ENCODE measurements at places on chromosomes 16 and 17.

DNA sequence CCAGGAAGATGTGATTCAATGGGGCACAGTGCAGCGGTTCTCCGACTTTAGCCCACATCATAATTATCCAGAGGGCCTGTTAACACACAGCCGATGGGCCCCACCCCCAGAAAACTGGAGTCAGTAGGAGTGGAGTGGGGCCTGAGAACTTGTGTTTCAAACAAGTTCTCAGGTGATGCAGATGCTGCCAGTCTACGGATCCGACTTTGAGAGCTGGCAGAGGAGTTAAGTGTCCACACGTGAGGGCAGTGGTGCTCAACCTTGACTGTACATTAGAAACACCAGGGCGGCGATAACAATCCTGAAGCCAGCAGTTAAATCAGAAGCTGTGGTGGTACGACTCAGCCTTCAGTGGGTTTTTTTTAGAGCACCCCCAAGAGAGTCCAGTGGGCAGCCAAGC, 75.0 kb downstream of the GPRC5B start:
- DNase-seq: no peak

DNA sequence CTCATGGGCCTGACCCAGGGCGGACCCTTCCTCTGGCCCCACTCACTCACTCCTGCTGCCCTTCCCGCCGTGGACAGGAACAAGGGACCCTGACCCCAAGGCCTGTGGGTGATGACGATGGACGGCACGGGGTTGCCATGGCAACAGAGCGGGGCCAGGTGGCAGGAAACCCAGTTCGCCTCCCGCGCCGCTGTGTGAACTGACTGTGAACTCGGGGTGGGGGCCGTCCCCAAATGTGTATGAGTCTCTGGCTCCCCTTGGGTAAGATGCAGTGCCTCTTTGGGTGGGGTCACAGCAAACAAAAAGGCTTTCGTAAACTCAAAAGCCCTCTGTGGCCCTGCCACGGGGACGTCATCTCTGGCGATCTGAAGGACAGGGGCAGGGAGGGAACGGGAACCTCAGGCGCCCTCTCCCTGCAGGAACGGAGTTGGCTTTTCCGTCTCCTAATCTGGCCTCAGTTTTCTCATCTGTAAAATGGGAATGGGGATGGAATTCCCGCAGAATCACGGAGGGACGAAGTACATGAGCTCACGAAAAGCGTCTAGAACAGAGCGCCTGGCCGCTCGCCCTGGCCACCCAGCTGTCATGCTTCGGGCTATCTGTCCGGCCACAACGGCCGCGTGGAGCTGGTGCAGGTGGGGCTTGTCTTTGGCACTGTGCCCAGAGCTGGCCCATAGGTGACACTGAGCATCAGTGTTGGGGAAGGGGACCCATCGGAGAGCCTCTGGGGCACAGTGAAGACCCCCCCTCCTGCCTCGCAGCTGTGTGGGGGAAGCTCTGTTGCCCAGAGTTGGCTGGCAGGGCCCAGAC, 44.9 kb upstream of the PABPN1L start:
- no peak for DNase-seq

DNA sequence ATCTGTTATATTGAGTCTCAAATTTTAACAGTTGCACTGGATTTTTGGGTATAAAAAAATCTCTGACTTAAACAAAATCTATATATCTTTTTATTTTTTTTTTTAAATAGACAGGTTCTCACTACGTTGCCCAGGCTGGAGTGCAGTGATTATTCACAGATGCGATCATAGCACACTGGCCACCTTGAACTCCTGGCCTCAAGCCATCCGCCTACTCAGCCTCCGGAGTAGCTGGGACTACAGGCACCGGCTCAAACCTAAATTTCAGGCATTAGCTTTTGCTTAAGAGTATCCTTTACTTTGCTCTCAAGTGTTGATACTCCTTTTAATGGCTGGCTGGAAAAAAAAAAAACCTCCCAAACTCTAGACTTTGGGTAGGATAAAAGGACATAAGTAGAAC, 61.6 kb downstream of the RPGRIP1L start:
- DNase-seq: no peak

DNA sequence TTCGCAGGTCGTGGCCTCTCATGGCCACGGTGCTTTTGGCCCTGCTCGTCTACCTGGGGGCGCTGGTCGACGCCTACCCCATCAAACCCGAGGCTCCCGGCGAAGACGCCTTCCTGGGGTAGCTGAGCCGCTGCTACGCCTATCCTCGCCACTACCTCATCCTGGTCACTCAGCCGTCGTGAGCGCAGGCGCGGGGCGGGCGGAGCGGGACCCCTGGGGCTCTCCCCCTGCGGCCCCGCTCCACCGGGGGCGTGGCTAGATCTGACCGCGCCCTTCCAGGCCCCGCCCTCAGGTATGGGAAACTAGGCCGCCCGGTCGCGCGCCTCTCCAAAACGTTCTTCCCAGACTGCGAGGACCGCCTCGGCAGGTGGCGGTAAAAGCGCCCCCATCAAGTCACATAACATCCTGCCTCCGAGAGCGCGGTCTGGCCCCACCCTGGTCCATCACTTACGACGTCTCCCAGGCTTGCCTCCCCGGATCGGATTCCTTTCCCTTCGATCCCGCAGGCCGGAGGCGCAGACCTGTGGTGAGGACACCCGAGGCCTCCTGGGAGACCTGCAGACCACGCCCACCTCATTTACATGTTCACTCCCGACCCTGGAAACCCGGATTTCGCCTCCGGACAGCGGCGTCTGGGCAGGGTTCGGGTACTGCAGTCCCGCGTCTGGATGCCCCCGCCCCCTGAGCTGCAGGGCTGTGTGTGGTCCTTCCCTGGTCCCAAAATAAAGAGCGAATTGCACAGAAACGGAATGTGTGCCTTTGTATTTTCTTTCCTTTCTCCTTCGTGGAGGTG, 91.5 kb upstream of the TMEM97 start:
- DNase-seq: no peak

GRCh38 chr16:72240466-72240865, 68.5 kb upstream of the PMFBP1 start:
- DNase-seq: no peak

GRCh38 chr17:54967621-54968261, 713 bp downstream of the COX11 start:
- DNase-seq: no peak

DNA sequence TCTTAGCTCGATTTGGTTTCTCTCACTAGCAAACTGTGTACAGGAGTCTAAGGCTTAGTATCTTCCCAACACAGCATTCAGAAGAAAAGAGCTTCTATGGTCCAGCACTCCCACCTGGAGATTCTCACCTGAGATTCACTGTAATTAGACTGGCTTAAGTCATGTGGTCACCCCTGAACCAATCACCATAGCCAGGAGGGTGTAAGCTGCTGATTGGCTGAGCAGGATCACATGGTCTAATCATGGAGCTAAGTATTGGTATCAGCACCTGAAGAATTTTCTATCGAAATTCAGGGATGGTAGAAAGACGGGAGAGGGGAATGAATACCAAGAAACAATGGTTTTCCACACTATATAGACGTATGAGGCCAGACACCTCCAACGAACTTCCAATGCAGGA, 359.8 kb upstream of the ERCC4 start:
- DNase-seq: no peak

DNA sequence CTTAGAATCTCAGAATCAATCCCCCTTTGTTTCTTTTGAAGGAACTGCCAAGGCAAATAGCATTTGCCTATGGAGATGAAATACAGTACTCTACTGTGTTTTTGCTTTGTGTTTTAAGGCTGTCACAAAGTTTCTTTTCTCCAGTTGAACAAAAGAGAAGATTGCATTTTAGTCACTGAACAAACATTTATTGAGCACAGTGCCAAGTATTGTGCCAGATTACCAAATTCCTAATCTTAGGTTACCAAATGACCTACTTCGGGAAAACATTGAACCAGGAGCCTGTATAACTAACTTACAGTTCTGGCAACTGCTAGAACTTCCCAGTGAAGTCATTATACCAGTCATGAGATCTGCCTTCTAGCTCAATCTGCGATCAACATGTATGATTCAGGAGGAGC, 3.0 kb upstream of the UBB start:
- DNase-seq: no peak

DNA sequence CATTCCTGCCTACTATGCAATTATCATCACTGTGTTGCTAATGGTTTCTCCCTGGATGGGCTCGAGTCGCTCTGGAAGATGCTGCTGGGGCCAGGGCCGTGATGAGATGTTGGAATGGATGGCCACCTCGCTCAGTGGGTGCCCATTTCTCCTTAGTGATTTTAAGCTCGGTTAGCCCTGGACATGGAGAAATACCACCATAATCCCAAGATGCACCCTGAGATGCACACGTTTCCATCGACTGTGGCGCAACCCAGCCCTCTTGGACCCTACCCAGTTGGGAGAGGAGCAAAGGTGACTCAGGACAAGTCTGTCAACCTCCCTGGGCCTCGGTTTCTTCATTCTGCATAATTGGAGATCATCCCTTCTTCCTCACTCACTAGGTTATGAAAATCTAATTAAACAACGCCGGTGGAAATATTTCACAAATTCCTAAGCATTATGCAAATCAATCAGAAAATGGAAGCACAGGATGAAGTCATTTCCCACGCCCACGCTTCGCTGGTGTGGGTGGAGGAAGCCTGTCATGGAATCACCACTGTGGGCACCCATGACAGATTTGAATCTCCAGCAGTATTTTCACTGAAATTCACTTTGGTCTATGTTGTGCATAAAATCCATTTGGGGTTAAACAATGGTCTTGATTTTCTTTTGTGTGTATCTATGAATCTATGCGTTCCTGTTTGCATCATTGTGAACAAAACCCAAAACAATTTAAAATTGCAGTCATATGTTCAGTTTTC, 195.2 kb downstream of the AXIN2 start:
- DNase-seq: no peak

DNA sequence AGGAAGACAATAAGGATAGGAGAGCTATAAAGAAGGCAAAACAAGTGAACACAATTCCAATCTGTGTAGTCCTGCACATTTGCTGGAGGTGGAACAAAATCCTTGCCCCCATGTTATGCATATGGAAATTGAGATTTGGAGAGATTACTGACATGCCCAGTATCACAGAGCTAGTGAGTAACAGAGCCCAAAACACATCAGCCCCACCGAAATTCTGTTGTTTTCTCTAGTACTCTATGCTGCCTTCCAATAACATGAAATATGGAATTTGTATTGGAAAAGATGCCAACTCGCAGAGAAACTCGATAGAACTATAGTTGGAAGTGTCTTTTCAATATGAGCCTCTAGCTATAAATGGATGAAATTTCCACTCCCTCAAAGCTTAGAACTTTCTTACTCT, 456.6 kb downstream of the CDH13 start:
- DNase-seq: no peak

- no peak for DNase-seq
Measured at GRCh38 chr16:72961115-72961832, 86.7 kb downstream of the ZFHX3 start.

GRCh38 chr16:78195797-78196196, 96.3 kb downstream of the WWOX start:
- no peak for DNase-seq

DNA sequence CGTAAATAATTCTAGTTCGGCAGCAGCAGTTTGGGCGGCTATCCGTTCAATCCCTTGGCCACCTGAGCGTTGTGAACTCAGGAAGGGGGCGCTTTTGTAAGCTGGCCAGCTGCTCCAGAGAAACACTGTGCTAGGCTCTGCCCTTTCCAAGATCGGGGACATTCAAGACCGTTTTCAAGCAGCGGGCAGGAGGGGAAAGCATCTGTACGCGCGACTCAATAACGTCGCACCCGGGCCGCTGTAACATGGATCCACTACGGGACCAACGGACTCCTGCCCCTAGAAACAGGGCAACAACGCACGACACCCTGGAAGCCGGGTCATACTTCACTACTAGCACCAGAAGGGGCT, 463 bp downstream of the TOP2A start:
- DNase-seq: no peak

DNA sequence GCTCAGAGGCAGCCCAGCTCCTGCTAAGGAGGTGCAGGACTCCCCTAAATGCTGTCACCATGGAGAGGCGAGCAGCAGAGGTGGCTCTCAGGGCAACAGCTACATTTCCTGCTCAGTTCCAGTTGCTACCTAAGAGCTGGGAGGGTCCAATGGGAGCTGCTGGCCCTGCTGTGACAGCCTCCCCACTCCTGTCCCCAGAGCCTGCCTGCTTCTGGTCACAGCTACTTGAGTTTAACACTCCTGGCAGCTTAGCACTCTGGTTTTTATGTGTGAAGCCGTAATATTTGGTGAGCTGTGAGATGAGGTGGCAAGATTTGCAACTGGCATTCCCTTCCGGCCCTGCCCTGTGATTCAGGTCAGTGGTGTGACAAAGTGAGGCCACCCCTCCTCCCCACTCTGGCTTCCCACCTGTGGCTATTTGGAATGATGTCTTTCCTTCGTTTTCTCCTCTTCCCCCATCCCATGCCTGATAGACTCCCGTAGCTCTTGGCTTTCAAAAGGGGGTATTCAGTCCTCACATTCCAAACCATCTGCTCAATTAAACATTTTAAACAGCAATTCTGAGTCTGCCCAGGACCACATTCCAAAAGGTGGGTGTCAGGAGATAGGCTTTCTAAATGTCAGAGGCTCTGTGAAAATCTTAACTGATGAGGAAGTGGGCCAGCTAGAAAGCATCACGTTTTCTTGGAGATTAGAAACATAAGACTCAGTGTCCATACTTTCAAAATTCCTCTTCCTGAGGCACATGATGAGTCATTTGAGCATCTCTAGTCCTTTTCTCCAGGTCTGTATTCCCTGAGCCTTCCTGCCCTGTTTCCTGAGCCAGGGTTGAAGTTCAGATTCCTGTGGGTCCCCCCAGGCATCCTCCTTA, 42.6 kb upstream of the SKAP1 start:
- no peak for DNase-seq

DNA sequence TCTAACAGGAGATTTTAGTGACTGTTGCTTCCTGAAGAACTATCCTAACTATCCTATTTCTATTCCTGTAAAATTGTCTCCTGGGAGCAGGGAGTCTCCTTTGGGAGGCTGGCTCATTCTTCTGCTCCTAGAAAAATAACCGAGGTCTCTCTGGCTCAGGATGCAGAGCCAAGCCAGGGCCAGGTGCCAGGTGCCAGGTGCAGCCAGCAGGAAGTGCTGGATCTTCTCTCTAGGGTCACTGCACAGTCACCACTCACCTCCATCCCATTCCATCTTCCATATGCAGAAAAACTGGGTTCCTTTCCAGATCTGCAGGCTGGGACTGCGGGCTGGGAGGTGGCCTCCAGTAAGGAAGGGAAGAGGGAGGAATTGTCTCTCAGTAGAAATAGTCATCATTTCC, 3.8 kb upstream of the TMC7 start:
- no peak for DNase-seq

- no peak for DNase-seq
Measured at GRCh38 chr16:54931120-54932014, 702 bp downstream of the IRX5 start.

GRCh38 chr17:62968445-62968923, 2.4 kb downstream of the TANC2 start:
- no peak for DNase-seq

GRCh38 chr16:21283521-21284289, 5.6 kb upstream of the CRYM start:
- DNase-seq: no peak

Data from right atrium auricular region (tissue), 2 donors.